Activated CD4-positive, alpha-beta T cell treated with anti-CD3 and anti-CD28 coated beads, Interleukin-2, amount 10 ng/mL, durations not matched to agents 24 days and 14 days (primary cell): ENCODE measurements at places on chromosomes 7 and 10. TPM values are rescaled to one million over a fixed set of nuclear protein-coding genes. Genes with fewer than 3 reads are reported as not detected.

GRCh38 chr10:63099734-63100133 lies 33.4 kb upstream of the NRBF2 start:
- DNase-seq: no peak

- no peak for DNase-seq
Measured at GRCh38 chr7:97623333-97623732, 108.6 kb upstream of the TAC1 start.

GRCh38 chr7:136925556-136925955 lies 57.1 kb downstream of the CHRM2 start:
- no peak for DNase-seq

DNA sequence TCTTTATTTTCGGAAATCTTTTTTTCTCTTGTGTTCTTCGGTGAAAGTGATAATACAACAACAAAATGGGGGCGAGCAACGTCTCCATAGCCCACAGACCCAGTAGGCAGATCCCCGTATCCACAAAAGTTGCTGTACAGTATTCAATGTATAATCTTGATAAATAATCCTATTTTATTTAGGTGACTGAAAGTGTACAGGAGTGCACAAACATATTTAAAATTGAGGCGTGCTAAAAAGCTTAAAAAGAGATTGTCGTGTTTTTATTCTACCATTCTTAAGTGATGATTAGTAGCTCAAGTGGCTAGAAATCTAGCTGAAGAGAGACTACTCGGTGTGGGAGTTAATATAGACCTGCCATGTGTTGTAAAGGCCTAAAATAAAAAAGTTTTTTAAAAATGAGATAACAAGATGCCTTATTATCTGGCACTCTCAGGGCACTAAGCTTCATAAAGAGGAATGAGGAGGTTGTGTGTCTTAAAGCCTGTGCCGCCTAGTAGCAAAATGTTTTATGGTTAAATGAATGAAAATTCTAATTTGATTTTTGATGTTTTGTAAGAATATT lies 1.6 kb downstream of the CAPZA2 start:
- DNase-seq: no peak

DNA sequence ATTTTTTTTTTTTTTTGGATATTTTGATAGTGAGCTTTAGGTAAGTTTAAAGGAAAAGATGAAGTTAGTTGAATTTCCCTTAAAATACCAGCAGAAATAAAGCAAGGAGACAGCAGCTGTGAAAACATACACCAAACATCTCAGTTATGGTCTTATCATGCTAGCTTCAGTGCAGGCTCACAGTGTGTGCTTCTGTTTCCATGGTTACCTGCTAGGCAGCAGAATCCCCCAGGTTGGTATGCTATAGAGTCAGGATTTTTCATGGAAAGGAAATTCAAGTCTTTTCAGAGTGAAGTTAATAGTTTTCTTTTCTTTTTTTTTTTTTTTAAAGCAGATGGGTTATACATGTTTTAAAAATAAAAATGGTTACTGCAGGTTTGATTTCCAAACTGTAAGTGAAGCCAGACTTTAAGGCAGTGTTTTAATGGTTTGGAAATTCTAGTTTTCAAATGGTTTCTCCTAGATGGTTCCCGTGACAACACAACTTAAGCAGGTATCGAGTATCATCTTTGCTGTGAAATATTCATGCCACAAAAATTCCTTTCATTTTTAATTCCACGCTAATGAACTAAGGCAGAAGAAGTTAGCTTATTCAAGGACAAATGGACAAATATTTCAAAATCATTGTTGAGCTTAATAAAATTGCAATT lies 230.9 kb downstream of the BICC1 start:
- DNase-seq: no peak

GRCh38 chr7:30896783-30897637 lies 14.6 kb upstream of the AQP1 start:
- DNase-seq: no peak

DNA sequence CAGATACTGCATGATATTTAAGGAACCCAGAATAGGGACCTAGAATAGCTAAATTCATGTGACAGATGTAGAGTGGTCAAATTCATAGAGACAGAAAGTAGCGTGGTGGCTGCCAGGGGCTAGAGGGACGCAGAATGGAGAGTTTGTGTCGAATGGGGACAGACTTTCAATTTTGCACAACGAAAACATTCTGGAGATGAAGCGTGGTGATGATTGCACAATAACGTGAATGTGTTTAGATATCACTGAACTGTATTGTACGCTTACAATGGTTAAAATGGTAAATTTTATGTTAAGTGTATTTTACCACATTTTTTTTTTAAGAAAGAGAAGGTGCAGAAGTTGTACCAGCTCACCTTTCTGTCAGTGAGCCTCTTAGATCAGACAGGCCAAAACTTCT lies 137.8 kb upstream of the TNS3 start:
- DNase-seq: no peak

- no peak for DNase-seq
Measured at GRCh38 chr10:20662742-20663141, 234.4 kb downstream of the NEBL start.

- no peak for DNase-seq
Measured at GRCh38 chr7:101936611-101937231, 119.3 kb downstream of the CUX1 start.

DNA sequence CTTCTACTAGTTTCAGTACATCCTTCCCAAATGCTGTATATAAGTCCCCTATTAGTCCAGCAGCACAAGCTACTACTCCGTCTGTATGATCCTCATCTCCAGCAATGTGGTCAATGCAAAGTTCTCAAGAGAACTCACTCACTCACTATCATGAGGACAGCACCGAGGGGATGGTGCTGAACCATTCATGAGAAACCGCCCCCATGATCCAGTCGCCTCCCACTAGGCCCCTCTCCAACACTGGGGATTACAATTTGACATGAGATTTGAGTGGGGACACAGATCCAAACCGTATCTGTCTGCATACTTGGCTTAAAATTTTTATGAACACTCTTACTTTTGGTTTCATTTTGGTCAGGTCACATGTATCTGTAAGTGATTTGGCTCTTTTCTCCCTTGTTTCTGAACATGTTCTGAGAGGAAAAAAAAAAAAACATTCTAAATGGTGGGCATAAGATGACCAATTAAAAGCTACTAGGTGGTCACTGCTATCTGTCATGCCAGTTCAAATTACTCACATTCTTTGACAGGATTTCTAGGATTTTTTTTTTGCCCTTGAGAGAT lies 60.1 kb downstream of the ZNF783 start:
- DNase-seq: peak; percentile 62

GRCh38 chr7:158488181-158488971 lies 99.2 kb downstream of the PTPRN2 start:
- DNase-seq: no peak

DNA sequence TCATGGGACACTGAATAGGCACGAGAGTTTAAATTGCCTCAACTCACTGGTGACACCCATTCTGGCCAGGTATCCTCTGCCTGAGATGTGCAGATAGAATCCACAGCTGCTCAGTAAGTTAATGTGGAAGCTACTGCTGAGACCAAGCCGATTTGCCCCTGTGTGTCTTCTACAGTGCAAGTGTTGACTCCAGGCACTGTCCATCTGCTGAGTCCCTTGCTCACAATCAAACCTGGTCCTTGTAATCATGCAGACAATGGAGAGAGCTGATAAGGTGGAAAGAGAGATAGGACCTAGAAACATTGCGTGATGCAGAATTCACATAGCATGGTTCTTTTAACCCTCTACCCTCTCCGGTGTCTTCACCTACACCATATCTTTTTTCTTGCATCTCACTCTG lies 101.4 kb downstream of the ITGB8 start:
- DNase-seq: no peak

DNA sequence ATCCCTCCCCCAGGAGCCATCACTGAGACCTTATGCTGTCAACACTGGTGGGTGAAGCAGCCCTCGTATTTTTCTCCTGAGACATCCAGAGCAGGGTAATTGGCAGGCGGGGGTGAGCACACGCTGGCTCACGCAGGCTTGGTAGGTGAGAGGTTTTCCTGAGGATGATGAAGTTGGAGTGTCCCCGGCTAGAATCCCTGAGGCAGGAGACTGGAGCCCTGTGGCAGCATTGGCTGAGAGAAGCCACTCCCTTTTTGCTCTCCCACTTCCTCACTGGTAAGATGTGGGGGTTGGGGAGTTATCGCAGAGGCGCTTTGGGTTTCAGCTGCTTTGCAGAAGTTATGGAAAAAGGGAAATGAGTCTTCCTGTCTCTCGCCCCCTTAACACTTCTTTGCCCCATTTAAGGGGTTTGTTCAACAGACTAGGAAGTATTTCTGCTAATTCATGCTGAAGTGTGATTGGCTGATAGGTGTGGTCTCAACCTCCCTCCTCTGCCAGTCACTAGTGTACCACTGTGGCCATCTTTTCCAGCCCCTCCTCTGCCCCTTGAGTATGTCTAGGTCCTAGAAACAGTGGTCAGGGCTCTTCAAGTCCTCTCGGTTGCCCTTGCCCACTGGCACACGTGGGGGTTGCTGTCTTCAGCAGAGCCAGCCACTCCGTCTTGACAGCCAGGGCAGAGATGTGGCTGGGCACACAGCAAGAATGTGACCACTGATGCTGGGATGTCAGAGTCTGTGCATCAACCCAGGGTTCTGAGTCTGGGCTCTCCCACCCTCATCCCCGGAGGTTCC lies 5.7 kb downstream of the ARPC1B start:
- peak; percentile 83 for DNase-seq

GRCh38 chr7:99120916-99121315 lies 23.0 kb downstream of the SMURF1 start:
- no peak for DNase-seq

GRCh38 chr10:89391907-89392756 lies at the start of gene IFIT1:
IFIT1 (plus strand) TSS chr10:89392623; CDS start chr10:89392713, 90 bp downstream.
- peak; percentile 88 for DNase-seq

DNA sequence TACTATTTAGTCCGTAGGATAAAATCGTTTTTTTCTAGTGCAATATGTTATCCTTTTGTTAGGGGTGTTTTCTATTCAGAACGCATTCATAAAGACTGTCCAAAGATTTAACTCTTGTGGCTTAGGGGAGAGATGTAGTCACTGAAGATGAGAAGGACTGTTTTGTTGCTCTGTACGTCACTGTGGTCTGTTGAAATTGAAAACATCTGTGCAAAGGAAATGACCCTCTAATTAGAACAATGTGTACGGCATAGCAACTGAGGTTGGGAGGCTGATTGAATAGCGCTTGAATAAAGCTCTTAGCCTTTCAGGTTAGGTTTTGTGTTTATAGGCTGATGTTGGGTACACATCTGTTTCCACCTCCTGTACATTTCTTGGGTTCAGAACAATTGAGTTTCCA lies 453.4 kb upstream of the AKR1E2 start:
- no peak for DNase-seq

DNA sequence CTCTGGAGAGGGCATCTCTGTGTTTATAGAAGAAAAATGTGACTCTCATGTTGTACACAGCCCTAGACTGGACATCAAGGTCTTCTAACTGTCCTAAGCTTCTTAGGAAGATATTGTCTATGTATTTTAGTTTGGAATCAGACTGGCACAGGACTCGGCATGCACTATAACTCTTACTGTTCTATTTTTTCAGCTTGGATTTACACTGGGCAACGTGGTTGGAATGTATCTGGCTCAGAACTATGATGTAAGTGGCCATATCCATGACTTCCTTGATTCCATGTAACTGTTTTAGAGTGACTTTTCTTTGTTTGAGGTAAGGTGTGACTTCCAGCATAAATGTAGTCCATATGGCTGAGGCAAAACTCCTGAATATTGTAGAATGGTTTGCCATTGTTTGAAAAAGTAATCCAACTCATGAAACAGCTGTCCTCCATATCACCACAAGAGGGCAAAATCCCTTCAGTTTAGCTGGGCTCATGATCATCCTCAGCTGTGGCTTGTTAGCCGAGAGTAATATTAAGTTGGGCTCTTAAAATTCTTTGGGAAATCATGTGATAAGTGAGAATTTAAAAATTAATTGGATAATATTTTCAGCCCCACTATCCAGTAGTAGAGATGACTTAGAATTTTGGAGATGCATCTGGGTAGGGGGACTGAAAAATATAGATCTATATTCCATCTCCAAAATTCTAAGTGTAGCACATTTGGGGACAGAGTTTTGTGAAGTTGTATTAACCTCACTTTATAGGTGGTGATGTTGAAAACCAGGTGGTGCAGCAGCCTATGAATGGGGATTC lies 10.4 kb downstream of the STMP1 start:
- peak; percentile 66 for DNase-seq

GRCh38 chr7:155234158-155234492 lies 63.6 kb upstream of the INSIG1 start:
- no peak for DNase-seq

DNA sequence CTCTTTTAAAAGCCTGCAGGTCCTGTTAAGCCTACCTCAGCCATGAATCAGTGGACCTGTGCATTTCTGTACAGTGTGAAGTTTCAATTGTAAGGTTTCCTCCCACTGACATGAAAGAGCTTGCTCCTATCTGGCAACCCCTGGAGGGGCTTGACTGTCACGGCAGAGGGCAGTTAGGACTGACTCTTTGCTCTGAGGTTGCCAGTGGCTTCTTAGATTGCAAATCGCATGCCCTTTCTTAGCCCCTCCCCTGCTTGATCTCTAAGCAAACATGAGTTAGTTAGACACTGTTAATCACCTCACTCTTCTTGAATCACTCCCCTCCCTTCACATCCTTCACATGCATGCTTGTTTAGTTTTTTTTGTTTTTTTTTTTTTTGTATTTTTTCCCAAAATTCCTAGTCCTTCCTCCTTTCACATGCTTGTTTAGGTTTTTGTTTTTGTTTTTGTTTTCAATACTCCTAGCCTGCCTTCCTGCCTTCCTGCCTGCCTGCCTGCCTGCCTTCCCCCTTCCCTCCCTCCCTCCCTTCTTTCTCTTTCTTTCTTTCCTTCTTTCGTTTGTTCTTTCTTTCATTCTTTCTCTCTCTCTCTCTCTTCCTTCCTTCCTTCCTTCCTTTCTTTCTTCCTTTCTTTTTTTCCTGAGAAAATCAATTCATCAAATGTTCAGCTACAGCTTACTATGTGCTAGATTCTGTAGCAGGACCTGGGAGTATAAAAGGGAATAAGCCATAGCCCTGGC lies 6.0 kb upstream of the HIPK2 start:
- no peak for DNase-seq

GRCh38 chr10:44426247-44427034 lies 41.5 kb upstream of the CXCL12 start:
- DNase-seq: peak; percentile 45

DNA sequence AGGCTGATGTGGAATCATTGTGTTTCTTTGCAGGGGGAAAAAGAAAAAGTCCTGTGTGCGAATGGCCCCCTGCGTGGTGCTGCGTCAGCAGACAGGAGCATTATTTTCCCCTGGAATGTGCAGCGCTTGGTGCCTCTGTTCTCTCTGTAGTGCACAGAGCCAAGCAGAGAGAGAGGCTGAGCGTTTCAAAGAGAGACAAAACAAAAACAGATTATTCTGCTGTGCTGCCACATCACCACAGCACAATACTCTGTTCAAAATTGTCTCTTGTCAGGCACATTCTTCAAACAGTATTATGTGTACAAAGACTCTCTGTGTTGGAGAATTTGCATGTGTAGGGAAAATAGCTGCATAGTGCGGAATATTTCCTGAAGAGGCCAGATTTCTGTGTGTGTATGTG lies 609.0 kb downstream of the SDK1 start:
- DNase-seq: no peak

- no peak for DNase-seq
Measured at GRCh38 chr10:867807-868206, 63.7 kb downstream of the LARP4B start.

- no peak for DNase-seq
Measured at GRCh38 chr10:132132421-132132841, 54.3 kb upstream of the DPYSL4 start.

Gene CFAP43
- total RNA-seq: not detected in 2 replicates

Gene PTPRZ1
- total RNA-seq: not detected in 2 replicates

Gene MYO3A
- total RNA-seq: not detected in 2 replicates

Gene BLNK
- total RNA-seq: not detected in 2 replicates

Gene SFTPA1
- not detected in 2 replicates for total RNA-seq

Gene OR2A12
- not detected in 2 replicates for total RNA-seq

Gene SPDYE6
- not detected in 2 replicates for total RNA-seq

Gene TAS2R3
- 1.2 and 2.2 TPM in 2 replicates for total RNA-seq

Gene EIF5AL1
- total RNA-seq: 0.40 and 0.45 TPM in 2 replicates

Gene SDHAF3
- total RNA-seq: 24.9 and 27.8 TPM in 2 replicates

Gene TSPAN12
- total RNA-seq: not detected in 2 replicates
